Thoracic aorta (tissue), 2 donors: ENCODE measurements at places on chromosomes 2 and 18. TPM values are rescaled to one million over a fixed set of nuclear protein-coding genes. Genes with fewer than 3 reads are reported as not detected.

GRCh38 chr18:23703057-23703986 is 14.1 kb downstream of the LAMA3 start:
- no peak for DNase-seq

The MREG gene
- 10.7 TPM for total RNA-seq

The MMADHC gene
- total RNA-seq, result 62.2 TPM

DNA sequence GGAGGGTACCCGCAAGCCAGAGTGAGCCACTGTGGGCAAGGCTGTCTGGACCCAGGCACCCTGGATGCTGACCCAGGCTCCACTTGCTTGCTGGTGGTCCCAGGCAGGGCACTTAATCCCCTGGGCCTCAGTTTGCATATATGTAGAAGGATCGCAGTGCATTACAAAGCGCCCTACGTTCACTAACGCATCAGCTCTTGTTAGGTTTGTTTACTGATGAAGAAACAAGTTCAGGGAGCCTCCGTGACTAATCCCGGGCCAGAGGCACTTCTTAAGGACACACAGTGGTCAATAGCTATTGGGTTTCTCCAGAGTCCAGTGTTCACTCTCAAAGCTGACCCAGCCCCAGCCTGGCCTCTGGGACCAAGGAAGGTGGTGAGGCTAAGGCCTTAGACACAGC is 70.2 kb downstream of the LBH start:
- DNase-seq, result no peak

DNA sequence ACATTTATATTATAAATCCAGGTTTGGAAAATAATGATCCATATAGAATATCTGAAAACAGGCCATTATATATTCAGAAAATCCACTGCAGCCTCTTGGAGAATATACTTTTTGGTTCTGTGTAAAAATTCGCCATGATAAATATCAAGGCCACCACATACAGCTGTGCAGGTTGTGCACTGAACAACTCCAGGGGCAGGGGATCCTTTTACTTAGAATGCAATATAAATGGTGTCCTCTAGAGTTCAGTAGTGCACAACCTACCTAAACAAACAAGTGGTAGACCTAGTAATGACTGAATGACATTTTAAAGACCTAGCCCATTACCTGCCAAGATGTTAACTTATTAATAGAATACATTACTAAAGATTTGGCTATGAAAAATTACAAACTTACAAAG is 22.4 kb downstream of the MOGAT1 start:
- no peak for DNase-seq

DNA sequence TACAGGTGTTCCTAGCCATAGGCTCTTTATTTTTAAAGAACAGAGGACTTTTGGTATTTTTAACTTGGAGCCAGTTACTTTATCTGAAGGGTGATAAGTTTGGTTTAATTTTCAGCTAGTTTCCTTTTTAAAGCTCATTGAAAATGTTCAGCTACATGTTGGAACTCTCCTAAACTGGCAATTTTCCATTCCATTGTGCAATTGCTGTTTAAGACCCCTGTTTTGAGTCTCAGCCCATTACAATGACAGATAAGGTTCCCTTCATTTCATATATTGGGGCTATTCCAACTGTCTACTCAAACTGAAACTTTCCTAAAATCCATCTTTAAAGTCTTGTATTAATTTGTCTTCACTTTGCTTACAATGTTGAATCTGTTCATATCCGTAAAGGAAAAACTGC is 11.6 kb downstream of the MAIP1 start:
- DNase-seq, result no peak
